Activated CD4-positive, alpha-beta memory T cell treated with anti-CD3 and anti-CD28 coated beads for 36 hours (primary cell): ENCODE measurements at places on chromosomes 2 and 18.

DNA sequence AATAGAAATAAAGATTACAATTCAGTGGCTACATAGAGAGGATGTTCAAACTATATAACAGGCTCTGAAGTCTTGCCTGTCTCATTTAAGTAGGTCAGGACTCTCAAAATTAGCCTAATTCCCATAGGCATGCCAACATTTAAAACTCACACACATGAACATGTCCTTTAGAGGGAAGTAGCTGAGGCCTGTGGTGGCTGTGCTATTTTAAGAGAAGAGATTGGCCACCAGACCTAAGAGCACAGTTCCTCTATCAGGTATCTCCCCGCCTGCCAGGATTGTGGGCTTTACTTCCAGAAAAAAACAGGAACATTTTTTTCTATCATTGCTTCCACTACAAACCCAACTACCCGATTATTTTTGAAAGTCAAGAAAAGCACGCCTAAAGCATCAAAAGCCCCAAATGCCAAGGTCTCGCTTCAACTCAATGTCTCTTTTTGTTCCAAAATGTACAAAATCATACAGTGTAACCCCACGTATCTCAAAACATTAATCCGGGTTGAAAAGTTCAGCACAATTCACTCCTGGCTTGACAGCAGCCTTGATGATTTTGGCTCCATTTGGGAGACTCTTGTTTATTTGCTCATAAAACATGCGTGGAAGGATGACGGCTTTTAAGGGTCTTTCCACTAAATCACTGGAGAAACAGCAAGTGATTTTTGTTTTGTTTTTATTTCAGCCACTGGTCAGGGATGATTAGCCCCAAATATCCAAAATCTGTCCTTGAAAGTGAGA lies 15.3 kb downstream of the FHL2 start:
- no peak for DNase-seq

GRCh38 chr2:60152226-60152833 lies 401.1 kb downstream of the BCL11A start:
- no peak for DNase-seq

- no peak for DNase-seq
Observed at GRCh38 chr2:133760376-133760775, 192.1 kb upstream of the NCKAP5 start.

DNA sequence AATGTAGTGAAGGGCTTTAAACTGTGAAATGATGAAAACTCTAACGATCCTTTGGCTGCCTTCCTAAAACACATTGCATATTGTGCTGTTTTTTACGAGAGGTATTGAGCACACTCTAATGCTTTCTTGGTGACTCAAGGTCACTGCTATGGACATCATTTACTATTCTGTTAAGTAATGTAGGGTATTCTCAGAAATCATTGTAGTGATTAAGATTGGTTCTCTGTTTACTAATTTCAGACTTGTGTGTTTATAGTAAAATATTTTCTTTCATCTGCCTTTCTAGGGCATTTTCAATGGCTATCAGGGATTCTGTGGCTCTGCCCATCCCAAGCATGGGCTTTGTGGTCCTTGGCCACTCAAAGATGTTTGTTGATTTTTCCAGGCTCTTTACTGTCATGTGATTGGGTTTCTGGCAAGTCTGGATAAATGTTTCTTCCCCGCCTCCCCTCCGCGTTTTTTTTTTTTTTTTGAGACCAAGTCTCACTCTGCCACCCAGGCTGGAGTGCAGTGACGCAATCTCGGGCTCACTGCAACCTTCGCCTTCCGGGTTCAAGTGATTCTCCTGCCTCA lies 29.3 kb downstream of the UBE2F start:
- no peak for DNase-seq

- DNase-seq: peak; percentile 54
Observed at GRCh38 chr18:46148810-46149209, 44.6 kb downstream of the HAUS1 start.

DNA sequence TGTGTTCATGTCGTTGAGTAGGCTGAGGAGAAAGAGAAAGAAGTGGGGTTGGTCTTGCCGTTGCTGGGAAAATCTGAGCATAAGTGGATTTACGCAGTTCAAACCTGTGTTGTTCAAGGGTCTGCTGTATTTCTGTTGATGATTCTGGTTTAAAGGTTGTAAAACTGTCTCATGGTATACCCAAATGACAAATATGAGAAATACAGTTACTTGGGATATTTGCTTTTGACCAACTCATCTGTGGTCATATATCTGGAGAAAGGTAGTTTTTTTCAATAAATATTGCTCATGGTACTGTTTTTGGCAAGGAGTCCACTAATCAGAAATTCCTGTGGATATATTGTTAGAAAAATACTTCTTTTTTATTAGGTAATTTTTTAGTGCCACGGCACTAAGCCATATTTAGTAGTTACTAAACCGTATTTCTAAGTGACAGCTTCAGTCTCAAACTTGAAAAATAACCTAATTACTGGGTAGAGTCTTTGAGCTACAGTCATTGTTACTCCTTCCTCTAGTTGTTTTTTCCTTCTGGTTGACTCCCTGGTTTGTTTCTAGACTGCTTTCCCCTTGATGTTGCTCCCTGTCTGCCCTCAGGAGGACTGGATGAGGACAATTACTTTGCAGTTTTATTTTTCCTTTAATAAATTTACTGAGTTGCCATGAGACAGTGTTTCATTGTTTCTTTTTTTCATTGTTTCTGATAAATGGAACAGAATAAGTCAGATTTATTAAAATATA lies 31.5 kb downstream of the MOB4 start:
- DNase-seq: no peak

DNA sequence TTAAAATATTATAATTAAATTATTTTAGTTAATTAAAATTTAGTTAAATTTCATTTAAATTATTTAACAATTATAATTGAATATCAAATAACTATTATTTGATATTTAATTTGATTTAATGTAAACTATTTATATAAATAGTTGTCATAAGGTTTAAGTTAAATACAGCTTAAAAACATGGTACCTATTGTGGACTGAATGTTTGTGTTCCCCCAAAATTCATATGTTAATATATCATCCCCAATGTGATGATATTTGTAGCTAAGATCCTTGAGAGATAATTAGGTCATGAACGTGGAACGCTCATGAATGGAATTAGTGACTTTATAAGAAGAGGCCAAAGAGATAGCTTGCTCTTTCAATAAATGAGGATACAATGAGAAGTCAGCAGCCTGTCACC lies 505.7 kb upstream of the LRATD1 start:
- DNase-seq: no peak

DNA sequence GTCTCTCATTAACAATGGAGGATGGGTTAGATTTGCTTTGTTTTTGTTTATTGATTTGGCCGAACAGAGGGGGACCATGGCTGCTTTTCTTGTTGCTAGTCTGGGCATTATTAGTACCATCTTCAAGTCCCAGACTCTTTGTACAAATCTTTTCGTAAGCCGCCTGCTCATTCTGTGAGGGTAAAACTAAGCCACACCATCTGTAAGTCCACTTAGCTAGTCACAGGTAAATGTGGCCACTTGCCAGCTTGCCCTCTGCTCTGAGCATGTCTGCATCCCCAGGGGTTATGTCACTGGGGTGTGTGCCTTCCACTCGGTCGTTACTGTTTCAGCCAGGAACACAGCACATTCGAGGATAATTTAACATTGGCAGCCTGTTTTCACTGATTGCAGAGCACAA lies 85.6 kb downstream of the SMIM21 start:
- DNase-seq: no peak

- no peak for DNase-seq
Observed at GRCh38 chr2:68799140-68800026, 64.8 kb downstream of the ARHGAP25 start.
